ENCODE measurements at places on chromosomes 1 and 21. TPM values are rescaled to one million over a fixed set of nuclear protein-coding genes. Genes with fewer than 3 reads are reported as not detected.

The SELP gene
- polyA plus RNA-seq, result 1.5 TPM

DNA sequence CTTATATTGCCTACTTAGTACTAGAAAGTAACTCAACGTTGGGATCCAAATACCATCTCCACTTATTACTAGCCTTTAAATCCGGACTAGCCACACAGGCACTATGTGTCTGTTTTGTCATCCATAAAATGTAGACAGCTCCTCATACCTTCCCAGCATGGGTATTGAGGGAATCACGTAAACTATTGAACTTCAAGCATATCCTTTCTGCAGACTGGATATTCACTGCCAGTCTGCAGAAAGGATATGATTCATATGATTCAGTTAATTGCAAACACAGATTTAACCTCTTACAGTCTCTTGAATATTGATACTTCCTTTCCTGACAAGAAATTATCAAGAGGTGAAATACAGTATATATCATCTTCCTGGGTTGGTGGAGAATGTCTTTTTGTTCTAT is 186.0 kb downstream of the LEPR start:
- no peak for DNase-seq

- no peak for DNase-seq
Observed at GRCh38 chr1:19756480-19756879, 43.2 kb downstream of the TMCO4 start.

DNA sequence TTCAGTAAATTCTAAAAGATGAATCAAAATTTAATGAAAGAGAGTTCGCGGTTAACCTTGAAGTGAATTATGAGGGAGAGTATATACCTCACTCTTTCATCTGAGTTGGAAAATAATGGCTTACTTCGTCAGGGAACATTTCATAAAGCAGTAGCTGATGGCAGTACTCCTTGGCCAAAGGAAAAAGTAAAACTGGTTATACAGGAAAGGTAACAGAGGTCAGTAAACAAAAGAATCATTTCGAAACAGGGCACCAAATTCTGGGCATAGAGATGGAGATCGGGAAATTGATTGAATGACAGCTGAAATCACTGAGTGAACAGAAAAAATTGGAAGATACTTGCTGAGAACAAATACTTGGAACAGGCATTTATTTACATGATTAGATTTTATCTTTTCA is 199.0 kb downstream of the OLFM3 start:
- DNase-seq, result no peak

The NUCKS1 gene
- 235 TPM for polyA plus RNA-seq

GRCh38 chr1:78005755-78006154 is 1.0 kb downstream of the DNAJB4 start:
- DNase-seq, result peak; percentile 89

Measured in muscle of back (tissue), 13 donors.